ENCODE measurements at places on chromosomes 16 and 17.

DNA sequence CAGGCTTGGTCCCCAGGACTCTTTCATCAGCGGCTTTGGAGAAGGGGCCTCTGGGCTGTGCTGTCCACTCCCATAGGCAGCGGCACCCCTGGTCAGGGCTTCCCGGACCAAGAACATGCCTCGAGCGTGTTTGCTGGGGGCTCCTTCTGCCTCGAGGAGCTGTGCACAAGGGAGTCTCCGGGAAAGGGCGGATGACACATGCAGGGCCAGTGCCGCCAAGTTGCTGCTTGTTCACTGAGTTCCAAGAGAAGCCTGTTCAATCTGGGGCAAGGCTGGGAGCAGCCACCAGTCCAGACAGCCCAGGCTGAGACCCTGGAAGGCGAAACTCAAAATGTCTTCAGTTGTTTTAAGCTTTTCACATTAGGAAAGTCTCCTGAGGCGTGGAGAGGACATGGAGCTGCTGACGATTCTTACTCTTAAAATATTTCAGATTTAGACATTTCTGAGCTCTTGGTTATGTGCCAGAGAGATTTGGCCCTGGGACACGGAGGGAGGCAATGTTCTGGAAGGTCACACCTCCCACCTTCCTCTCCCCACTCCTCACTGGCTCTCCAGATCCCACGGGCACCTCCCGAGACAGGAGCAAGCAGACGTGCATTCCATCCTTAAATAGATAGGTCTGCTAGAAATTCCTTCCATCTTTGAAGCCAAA, 84.5 kb upstream of the ZNF469 start:
- no peak for DNase-seq

DNA sequence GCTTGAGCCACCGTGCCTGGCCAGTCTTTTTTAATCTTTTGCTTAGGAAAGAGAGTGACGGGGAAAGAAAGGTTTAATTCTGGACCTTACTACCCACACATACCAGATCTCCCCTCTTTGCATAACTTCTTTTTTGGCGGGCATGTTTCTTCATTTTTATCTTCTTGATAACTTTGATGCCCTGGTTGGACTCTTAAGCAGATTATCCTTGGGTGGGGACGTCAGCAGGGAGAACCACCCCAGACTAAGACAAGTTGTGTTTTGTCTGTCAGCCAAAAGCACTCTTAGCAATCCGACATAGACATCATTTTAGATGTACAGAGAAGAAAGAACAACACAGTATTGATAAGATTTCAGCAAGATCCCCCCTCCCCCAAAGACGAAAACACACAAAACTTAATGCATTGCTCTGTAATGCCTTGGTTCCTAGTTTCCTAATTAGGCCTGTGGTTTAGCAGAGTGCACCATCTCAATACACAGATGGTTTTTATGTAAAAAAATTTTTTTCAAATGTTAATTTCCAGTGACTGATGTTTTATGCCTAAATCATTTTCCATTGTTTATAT, 99.9 kb downstream of the MSI2 start:
- DNase-seq = no peak

DNA sequence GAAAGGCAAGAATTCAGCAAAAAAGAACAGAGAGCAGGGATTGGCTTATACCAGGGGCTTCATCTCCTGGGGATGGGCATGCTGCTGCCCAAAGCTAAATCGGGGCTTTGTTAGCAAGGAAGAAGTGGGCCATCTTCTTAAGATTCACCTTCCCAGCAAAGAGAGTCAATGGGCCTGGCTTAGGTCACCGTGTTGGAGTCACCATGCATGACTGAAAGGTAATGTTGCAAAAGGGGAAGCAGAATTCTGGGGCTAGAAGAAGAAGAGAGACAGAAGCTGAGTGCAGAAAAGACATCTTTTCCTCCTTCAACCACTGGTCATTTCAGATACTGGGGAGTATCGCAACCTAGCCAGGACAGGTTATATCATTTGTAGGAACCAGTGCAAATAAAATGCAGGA, 76.3 kb upstream of the KIFC3 start:
- DNase-seq = no peak

DNA sequence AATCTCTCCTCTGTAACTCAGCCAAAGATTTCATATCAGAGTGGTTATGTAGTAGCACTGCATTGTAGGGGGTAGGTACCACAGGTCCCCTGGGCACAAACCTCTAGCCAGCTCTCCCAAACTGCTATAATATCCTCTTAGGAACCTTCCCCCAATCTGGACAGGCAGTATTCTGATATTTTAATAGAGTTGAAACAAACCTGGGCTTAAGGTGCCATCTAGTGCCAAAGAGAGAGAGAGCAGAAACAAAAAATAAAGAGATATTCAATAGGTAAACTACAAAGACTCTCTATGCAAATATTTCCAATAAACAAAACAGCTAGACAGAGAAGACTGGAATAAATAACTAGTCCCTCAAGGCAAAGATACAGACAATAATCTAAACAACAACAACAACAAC, 1070.0 kb downstream of the CDH11 start:
- DNase-seq = no peak

DNA sequence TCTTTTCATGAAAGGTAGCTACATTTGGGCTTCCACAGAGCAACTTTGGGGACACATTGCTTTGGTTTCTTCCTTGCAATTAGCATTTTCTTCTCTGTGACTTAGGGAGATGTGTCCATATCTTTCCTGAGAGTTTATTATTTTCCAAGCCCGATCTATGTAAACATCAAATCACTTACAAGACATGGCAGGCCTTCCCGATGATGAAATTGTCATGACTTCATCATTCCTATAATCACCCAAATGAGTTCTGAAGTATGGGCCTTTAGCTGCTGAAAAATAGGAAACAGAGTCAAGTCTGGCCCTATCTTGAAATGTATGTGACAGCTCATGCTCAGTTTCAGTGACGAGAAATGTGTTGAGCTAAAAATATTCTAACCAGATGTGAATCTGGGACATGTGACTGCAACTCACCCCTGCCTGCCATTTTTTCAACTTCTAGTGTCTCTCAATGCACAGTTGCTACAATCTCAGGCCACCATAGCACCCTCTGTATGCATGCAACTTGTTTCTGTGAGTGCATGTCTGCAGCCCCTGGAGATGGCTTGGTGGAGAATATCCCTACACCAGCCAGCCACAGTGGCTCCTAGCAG, 199.6 kb upstream of the MAF start:
- DNase-seq = no peak

DNA sequence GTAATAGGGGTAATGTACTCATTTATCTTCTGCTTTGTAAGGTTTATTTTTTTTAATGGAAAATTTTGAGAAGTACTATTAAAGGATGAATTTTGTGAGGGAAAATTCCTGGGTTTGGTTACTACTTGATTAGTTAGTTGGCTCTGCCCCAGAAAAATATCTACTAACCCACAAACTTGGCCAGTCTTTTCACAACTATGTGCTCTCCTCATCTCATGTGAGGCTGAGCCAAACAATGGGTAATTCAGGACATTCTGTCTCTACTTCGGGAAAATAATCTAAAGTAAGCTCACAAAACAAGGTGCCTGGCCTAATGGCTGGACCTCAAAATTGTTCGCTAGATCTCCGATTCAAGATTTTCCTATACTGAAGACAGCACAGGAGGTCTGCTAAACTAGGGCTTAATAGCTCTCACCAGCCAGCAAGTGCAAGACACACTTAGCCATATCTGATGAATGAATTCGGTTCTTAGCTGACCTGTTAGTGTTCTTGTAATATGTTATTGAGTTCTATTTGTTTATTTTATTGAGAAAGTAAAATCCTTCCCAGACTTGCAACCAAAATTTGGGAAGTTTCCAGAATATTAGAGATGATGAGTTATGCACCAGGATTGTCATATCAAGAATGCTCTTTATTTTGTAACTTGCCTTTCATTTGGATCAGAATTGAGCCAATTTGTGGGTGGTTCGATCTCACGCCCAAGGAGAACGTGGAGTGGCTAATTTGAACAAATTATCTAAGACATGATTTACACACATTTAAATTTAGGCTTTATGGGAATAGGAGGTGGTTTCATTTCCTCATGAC, 5.7 kb downstream of the KCNJ16 start:
- no peak for DNase-seq

All from natural killer cell (primary cell).